Muscle of arm (tissue), 14 donors: ENCODE measurements at places on chromosomes 6 and 20. TPM values are rescaled to one million over a fixed set of nuclear protein-coding genes. Genes with fewer than 3 reads are reported as not detected.

The PPP1R14C gene
- polyA plus RNA-seq = 69.9 TPM

GRCh38 chr20:38748097-38748860 lies at the start of gene ACTR5:
Gene ACTR5, plus strand, starts transcription at chr20:38748460. Its CDS starts 19 bp downstream, at chr20:38748479.
- peak; percentile 93 for DNase-seq

DNA sequence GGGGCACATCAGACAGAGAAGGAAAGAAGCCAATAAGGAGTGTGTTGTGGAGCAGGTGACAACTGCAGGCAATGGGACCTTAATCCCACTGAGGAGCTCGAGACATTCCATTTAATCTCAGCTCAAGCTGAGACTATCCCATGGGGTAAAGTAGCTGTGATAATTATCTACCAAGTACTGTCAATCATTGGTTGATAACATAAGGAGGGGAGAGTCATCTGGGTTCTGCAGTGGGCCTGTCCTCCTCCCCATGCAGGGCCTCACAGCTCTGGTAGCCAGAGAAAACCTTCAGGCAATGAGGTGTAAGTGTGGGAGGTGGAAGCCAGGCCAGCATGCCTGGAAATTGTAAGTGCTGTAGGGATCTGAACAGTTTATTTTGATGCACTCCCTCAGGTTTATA lies 375.0 kb upstream of the ARID1B start:
- DNase-seq = no peak

DNA sequence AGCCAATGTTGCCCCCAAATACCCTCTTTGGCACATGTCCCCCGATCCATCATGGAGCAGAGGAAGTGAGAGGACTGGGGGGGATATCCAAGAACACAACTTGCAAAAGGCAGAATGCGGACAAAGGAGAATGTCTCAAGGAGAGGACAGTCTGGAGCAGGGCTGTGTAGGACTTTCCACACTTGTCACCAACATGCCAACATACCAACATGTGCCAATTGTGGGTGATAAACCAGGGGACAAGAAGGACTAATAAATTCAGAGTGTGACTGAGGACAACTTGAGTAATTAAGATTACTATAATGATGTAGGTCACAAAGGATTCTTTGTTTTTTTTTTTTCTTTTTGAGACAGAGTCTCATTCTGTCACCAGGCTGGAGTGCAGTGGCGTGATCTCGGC lies 8.8 kb downstream of the SLC26A8 start:
- DNase-seq = no peak

- no peak for DNase-seq
These were observed 440.0 kb downstream of the HAO1 start for GRCh38 chr20:7500231-7500663.

- no peak for DNase-seq
These were observed 22.8 kb downstream of the SLC17A9 start for GRCh38 chr20:62975251-62975760.

DNA sequence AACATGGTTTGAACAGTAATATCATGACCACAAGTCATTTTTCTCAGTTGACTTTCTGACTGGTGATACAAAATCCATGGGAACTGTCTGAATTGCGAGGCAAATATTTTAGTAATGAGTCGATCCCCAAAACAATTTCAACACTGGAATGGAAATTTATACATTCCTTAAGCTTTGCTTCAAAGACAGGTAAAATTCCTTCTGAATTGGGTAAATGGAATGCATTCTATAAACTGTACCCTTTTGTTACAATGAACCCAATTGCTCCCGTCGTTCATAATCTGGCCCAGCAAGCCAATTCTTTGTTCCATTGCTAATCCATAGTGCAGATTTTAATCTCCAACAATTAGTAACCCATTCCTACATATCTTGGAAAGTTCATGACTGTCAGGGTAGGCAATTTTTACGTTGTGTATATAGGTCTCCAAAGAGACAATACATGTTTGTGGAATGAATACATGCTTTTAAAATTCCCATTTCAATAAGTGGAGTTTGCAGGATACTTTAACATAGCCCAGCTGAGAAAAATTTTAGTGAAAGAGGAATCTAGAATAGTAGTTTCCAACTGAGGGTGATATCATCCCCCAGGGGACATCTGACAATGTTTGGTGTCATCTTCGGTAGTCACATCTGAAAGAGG lies 32.7 kb downstream of the CYP24A1 start:
- DNase-seq = no peak

DNA sequence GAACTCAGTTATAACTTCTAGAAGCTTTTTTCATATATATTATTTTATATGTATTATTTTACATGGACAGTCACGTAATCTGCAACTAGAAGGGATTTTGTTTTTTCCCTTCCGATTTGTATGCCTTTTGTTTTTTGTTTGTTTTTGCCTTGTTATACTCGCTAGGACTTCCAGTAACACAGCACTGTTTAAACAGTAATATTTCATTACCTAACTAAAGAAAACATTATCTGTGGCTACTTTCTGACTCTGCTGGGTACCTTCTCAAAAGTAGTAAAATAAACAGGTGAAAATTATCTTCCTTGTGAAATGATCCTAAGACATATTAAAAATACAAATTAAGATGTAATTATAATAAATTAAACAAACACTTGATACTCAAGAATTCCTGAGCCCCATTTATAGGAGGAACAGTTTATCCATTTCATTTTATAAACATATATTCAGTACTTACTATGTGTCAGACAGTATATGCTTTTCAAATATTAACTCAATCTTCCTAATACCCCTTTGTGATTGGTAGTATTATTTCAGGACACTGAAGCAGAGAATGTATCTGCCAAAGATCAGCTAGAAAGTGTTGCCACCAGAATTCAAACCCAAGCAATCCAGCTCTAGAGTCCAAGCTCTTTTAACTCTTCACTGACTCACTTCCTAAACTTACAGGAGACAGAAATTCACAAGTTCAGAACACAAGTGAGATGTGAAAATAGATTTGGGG lies 65.3 kb downstream of the MAP3K5 start:
- no peak for DNase-seq

The MAP7 gene
- polyA plus RNA-seq = 0.35 TPM

The FRMD1 gene
- 0.19 TPM for polyA plus RNA-seq
